ENCODE measurements at places on chromosomes 1 and 21.
A peak's percentile ranks its signal among the peaks of the same experiment; 100 is the strongest.

DNA sequence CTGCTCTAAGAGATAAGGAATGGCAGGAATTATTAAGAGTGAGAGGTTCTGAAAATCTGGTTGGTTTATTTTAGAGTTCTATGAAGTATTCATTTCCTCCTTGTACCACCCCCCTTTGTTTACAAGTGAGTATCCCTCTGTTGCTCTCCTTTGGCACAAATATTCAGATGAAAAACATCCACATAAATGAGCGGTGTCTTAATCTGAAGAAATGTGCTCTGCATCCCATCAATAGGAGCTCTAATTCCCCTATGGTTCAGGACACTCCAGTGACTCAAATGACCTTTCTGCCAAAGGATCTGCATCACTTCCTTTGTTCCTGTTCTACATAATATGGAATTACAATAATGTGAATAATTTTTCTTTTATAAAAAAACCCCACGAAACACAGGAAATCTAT lies 16.6 kb downstream of the DDAH1 start:
- no peak for DNase-seq

- DNase-seq: no peak
Measured at GRCh38 chr21:46189959-46190490, 5.8 kb upstream of the SPATC1L start.

DNA sequence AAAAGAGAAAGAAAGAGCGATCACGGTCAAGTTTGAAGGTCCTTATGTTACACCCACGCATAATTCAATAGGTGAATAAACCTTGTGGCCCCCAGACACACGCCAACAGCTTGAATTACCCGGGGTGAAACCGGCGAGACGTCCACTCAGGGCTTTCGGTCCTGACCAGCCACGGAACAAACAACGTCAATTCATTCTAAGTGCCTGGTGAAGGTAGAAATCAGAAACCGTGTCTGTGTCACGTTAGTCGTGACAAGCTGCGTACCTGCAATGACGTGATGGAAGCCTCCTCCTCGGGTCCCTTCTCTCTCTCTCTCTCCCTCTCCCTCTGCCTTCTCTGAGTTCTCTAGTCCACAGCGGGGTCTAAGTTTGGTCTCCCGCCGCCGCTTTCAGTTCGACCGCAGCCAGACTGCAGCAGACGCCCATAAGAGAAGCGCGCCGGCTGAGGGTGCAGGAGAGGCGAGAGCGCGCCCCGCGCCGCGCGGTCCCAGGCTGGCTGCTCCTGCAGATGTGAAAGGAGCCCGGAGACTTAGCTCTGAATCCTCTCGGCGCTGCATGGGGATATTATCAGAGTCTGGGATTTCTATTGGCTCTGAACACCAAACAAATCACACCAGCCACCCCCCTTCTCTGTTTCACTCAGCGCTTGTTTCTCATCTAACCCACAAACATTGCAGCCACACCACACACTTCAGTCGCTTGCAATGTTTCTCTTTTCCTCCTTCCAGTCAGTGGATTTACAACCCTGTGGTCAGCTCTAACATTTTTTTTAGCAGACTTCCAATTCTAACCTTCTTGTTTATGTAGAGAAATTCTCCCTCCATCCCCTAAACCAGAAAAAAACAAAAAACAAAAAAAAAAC lies at the start of gene GREM2:
TSS of gene GREM2 (minus strand) at position 537 of the 862 bp plus-strand sequence. CDS start 118,680 bp downstream, outside the sequence.
- no peak for DNase-seq

DNA sequence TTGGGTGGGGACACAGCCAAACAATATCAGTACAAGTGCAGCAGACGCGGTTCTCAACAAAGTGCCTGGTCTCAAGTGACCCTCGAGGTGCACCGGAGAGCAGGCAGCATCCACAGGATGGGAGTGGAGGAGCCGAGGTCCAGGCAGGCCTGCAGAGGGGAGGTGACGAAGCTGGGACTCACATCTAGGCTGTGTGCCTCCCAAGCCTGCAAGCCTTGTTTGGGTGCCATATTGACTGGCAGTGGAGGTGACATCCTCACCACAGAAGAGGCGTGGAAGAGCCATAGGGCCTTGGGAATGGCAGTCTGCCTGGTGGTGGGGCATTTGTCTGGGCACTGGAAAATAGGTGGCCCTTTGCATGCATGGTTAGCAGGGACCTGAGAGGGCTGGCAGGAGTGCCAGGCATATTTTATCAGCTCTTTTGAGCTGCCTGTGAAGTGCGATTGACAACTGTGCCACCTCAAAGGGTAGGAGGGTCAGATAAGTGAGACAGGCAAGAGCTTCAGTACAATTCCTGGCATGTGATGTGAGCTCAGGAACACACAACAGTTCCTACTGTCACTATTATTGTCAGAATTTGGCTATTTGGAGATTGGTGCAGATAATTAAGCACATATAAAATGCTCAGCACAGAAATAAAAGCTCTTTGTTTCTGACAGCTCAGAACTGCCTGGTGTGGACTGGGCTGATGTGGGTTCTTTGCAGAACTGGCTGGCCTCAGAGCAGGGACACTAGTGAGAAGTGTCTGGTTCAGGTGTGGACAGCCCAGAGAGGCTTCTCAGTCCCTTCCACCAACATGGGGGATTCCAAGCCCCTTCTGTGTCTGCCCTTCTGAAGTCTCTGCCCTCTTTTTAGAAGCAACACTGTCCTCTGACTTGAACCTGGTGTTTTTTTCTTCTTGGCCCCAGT lies 347.6 kb upstream of the AJAP1 start:
- no peak for DNase-seq

DNA sequence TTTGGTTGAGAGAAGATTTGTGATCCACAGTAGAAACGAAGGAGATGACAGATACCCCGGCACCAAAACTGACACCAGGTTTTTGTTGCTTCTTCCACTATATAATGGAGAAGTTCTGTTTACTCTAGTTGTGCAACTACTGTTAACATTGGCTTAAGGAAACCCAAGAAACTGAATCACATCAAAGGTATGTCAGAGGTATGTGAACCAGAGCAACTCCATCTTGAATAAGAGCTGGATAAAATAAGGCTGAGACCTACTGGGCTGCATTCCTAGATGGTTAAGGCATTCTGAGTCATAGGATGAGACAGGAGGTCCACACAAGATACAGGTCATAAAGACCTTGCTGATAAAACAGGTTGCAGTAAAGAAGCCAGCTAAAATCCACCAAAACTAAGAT lies 173.7 kb upstream of the CAMK1G start:
- DNase-seq: no peak

DNA sequence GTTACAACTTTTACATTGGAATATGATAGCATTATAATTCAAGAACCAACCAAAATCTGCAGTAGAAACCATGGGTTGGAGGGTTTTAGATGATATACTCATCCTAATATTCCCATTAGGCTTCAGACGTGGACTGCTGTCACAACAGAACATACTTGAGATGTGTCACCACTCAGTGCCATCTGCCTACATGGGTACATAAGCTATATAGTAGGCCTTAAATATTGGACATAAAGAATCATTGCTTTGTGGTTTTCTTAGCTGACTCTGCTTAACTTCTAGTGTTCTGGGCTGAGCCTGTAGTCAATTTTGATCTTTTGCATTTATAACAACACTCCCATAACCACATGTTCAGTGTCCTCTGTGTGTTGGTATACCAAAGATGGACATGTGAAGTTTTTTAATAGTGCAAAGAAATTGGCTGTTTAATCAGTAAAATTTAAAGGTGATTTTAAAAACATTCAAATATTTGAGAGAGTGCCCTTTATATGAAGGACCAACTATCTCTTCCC lies 14.2 kb downstream of the RAP1A start:
- no peak for DNase-seq

DNA sequence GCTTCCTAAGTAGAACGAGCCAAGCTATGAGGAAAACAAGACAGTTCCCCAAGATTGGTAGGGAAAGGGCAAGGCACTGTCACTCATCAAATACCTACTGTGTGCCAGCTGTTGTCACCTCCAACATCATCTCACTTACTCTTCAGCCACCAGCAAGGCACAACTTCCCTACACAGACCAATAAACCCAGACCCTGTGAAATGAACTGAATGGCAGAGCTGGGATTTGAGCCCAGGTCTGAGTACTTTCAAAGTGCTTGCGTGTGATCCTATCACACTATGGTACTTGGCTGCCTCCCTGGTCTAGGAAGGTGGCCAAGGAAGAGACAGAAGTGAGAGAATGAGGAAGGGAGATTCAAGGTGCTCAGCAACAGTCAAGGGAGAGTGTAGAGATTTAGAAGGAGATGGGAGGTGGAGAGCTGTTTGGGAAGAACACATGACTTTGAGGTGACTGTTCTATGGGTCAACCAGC lies 16.7 kb upstream of the TRIM63 start:
- no peak for DNase-seq

- no peak for DNase-seq
Measured at GRCh38 chr1:13584876-13585611, 1.4 kb downstream of the PDPN start.

DNA sequence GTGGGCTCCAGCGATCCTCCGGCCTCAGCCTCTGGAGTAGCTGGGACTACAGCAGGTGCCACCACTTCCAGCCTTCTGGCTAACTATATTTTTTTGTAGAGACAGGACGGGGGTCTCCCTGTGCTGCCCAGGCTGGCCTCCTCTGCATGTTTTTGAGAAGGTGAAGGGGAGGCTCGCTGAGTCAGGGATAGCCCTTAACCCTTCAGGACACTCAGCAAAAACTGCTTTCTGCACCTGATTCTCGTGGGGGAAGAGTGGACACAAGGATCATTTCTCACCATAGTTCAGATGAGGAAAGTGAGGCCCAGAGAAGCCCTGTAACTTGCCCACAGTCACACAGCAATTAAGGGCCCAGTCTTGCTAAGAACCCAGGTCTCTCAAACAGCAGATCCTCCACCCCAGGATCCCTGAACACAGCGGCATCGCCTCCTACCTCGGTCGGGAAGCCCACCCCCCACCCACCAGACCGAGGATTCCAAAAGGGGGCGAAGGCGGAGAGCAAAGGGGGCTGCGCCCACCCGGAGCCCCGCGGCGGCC lies 1.3 kb downstream of the FGR start:
- DNase-seq: no peak

DNA sequence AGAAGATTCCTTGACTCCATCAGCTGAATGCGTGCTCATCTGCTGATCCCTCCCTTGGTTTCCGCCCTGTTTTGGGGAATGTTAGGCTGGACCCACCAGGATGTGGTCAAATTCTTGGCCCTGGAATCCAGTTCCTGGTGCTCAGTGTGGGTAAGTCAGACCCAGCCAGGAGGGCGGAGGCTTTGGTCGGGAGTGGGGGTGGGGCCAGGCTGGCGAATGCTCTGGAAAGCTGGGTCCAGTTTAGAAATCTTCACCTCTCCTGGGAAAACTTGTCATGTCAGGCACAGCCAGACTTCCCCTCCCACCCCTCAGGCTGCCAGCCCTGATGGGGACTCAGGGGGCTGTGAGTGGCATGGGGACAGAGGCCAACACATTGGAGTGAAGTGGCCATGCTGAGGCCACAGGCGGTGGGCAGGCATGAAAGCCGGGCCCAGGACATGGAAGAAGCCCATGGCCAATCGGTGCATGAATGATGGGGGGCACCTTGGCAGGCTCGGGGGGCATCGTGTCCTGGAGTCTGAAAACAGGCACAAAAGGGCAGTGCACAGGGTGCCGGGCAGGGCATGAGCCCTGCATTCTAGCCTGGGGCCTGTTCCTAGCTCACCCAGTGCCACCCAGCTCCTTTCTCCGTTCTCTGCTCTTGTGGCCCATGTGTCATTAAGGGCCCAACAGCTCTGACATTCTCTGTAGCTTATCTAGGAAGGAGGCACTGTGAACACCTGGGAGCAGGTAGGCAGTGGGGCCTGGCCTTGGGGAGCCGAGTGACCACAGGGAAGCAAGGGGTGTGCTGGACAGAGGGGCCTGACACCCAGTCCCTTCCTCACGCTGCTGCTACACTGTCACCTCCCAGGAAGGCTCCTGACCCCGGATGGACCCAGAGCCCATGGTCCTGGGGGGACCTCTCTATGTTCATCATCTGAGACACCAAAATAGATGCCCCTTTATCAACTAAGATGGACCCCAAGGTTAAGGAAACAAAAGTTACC lies 14.6 kb upstream of the PADI1 start:
- no peak for DNase-seq

DNA sequence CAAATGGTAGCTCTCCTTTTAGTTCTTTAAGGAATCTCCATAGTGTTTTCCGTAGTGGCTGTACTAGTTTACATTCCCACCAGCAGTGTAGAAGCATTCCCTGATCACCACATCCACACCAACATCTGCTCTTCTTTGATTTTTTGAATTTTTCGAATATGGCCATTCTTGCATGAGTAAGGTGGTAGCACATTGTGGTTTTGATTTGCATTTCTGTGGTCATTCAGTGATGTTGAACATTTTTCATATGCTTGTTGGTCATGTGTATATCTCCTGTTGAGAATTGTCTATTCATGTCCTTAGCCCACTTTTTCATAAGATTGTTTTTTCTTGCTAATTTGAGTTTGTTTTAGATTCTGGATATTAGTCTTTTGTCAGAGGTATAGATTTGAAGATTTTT lies 84.6 kb upstream of the B3GALT2 start:
- DNase-seq: peak; percentile 11

GRCh38 chr1:190807629-190808028 lies 330.0 kb upstream of the BRINP3 start:
- DNase-seq: no peak

DNA sequence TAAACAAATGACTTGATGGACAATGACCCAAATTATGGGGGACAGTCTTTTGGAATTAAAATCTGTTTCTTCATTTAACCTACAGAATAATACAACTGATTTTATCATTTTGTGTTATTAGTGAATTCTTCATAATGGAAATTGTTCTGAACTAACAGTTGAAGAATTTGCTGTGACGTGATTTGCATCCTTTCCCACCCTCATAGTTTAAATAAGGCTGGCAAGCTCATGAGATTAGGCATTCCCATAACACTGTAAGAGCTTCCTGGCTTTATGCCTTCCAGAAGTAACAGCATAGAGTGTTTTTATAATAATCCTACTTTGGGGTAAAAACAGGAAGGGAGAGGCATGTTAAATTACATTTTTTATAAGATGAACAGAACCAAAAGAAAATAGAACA lies 95.7 kb downstream of the ATP6V1G3 start:
- no peak for DNase-seq

GRCh38 chr1:226728448-226728847 lies 10.6 kb downstream of the ITPKB start:
- DNase-seq: no peak

DNA sequence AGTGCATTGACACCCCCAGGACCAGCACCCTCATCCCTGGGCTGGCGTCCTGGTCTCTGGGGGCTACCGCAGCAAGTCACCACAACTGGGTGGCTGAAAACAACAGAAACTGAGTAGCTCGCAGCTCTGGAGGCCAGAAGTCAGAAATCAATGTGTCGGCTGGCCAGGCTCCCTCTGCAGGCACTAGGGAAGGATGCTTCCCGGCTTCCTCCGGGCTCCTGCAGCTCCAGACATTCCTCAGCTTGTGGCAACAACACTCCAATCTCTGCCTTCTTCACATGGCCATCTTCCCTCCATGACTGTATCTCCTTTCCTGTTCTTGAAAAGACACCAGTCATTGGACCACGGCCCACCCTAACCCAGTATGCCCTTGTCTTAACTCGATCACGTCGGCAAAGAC lies 224.2 kb downstream of the NPHP4 start:
- no peak for DNase-seq

DNA sequence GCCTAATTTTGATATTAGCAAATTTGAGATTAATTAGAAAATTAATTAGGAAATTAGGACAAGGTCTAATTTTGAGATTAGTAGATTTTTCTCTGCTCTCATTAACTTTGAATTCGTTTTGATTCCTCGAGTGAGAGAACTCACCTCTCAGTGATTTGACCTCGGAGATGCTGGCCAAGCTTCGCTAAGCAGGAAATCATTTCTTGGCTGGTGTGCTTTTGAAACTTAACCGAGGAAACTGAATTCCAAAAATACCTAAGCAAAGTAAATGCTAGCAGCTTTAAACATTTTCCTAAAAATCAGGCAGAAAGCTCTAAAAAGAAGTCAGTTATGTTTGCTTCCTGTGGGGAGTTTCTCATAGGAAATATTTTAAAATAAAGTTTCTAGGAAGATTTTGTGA lies 34.9 kb downstream of the CDC14A start:
- DNase-seq: no peak
